ENCODE measurements at places on chromosomes 1 and 21.

GRCh38 chr21:26965040-26965906 lies 1.6 kb downstream of the ADAMTS5 start:
- DNase-seq = no peak

GRCh38 chr21:39612233-39613040 lies at the start of gene B3GALT5:
TSS of gene B3GALT5 (plus strand) at chr21:39612940. CDS start at chr21:39660560, 47,620 bp downstream.
- DNase-seq = no peak

DNA sequence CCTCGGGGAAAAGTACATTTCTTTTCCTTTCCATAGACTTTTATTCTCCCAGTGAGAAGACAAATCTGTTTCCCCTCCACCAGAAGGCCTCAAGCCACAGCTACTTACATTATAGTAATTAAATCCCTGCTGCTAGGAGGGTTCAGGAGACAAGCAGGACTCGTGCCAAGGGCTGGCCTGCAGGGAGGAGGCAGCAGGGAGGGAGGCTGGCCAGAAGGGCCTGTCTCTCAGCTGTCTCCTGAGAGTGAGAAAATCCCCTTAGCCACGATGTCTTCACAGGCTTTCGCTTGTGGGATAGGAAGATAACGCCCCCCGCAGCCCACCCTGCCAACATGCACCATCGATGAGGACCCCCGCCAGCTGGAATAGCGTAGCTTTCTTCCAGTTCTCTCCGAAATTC lies 14.0 kb downstream of the KCNN3 start:
- DNase-seq = no peak

DNA sequence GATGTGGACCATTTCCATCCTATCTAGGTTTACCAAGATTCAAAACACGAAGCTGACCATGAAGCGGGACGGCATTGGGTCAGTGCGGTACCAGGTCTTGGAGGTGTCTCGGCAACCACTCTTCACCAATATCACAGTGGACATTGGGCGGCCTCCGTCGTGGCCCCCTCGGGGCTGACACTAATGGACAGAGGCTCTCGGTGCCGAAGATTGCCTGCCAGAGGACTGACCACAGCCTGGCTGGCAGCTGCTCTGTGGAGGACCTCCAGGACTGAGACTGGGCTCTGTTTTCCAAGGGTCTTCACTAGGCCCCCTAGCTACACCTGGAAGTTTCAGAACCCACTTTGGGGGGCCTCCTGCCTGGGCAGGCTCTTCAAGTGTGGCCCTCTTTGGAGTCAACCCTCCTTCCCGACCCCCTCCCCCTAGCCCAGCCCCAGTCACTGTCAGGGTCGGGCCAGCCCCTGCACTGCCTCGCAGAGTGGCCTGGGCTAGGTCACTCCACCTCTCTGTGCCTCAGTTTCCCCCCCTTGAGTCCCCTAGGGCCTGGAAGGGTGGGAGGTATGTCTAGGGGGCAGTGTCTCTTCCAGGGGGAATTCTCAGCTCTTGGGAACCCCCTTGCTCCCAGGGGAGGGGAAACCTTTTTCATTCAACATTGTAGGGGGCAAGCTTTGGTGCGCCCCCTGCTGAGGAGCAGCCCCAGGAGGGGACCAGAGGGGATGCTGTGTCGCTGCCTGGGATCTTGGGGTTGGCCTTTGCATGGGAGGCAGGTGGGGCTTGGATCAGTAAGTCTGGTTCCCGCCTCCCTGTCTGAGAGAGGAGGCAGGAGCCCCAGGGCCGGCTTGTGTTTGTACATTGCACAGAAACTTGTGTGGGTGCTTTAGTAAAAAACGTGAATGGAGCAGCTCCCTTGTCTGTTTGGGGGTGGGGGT lies 864 bp upstream of the CCDC24 start:
- no peak for DNase-seq

Data from stimulated activated CD4-positive, alpha-beta T cell treated with anti-CD3 and anti-CD28 coated beads, Interleukin-2, amount 100 ng/mL, for 48 hours (primary cell).